ENCODE measurements at places on chromosomes 12 and 14.

GRCh38 chr12:3885277-3886094 is 12.3 kb upstream of the PARP11 start:
- DNase-seq: peak; percentile 61

DNA sequence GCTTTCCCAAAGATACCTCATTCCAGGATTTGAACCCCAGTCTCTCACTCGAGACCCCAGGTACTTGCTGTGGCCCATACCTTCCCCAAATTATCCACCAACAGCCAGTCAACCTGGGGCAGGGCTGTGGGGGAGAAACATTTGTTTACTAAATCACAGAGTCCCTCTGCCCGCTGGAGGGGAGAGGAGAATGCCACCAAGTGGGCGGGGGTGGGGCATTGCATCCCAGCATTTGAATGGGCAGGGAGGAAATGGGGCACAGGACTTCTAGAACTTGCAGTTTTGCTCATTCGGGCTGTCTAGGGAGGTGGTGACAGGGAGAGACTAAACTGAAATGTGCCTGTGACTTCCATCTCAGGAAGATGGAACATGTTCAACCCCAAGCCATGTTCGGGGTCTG is 10.9 kb upstream of the SERPINA9 start:
- no peak for DNase-seq

DNA sequence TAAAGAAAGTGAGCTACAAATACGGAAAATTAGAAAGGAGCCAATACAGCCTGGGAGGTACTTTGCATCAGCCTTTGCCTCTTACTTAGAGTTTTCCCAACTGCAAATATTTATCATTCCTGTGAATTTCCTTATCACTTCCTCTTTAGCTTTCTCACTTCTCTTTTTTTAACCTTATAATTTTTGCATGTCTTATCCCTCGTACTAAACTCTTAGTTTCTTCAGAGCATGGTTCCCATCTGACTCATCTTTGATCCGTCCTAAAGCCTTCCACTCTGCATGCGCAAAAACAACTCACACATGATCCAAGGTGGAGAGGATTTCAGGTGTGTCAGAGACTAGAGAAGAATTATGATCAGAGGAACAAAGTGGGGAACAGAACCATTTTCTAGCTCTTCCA is 9.6 kb upstream of the SNAPC1 start:
- peak; percentile 85 for DNase-seq

DNA sequence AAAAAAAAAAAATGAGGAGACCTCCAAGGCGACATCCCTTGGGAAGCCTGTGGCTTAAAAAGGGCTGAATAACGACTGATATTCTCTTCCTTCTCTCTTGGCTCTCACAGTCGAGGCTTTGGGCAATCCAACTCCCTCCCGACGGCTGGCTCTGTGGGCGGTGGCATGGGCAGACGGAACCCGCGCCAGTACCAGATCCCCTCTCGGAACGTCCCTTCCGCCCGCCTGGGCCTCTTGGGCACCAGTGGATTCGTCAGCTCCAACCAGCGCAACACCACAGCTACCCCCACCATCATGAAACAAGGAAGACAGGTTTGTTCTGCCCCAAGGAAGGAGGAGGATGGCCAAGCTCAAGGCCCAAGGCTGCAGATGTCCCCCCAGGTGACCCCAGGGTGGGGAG is 127.8 kb downstream of the GCH1 start:
- no peak for DNase-seq

DNA sequence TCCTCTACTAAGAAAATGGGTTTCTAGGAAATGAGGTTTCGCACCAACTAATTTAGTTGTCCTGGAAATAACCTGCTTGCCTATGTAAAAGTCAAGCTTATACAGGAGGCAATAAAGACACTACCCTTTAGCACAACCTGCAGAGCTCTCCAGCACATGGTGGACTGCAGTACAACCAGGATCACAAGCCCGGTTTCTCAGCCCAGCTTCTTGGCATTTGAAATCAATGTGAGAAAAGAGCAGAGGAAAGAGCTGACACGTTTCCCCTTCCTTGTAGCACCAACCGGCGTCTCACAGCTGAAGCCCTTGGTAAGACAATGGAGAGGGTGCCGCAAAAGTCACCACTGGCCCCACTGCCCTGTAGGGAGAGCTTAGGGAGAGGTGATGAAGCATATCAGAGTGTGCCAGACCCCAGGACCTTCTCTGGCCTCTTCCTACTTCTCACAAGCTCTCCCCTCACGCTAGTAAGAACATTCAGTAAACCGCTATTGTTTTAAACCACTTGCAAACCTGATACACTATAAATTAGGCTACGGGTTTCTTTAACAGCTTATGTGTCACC is 8.6 kb downstream of the SPTLC2 start:
- peak; percentile 24 for DNase-seq

- DNase-seq: no peak
Observed at GRCh38 chr14:102830474-102831045, 53.3 kb downstream of the TRAF3 start.

- no peak for DNase-seq
Observed at GRCh38 chr14:52922656-52923055, 28.2 kb downstream of the FERMT2 start.

- no peak for DNase-seq
Observed at GRCh38 chr14:104280085-104280901, 141.9 kb downstream of the KIF26A start.

- peak; percentile 80 for DNase-seq
Observed at GRCh38 chr14:92529903-92530302, 16.3 kb downstream of the RIN3 start.

DNA sequence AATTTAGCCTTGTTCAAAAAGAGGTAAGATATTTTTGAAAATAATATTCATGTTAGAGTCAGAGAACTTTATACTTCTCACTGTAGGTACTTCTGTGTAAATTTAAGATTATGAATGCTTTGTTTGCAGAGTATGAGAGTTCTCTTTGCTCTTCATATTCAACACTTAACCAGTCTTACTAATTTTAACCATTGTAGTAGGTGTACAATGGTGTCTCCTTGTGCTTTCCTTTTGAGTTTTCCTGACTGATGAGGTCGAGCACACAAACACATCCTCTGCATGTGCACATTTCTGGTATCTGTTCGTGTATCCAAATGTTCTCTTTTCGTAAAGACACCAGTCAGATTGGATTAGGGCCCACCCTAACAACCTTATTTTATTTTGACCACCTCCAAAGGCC is 45.8 kb downstream of the MIA2 start:
- DNase-seq: no peak

DNA sequence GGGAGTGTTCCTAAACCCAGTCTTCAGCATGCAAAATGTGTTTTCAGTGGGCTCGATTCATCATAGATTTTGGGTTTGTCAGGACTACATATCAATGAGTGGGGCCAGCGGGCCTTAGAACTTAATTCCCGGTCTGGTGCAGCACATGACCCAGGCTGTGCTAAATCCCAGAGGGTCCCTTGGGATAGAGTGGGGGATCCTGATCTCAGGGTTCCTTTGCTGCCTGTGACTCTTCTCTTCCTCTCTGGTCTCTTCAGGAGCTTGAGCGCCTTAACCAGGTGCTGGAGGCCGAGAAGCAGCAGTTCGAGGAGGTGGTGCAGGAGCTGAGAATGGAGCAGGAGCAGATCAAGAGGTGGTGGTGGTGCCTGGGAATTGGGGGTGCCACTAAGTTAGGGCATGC is 37.5 kb downstream of the PLEKHD1 start:
- DNase-seq: no peak

- no peak for DNase-seq
Observed at GRCh38 chr12:47017901-47018475, 61.4 kb upstream of the PCED1B start.

- DNase-seq: no peak
Observed at GRCh38 chr12:126163984-126164383, 1098.7 kb downstream of the AACS start.

DNA sequence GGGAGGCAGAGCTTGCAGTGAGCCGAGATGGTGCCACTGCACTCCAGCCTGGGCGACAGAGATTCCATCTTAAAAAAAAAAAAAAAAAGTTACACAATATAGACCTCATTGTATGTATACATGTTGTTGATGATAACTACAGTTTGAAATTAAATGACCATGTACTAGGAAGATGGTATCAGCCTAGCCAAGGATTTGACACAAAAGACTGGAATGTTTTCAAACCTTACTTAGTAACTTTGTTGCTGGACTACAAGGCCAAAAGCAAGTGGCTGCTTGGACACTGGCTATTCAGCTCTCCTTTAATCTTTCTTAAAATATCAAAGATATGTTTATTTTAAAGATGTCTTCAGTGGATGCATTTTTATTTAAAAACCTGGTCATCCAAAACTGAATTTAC is 18.9 kb upstream of the NUDT4 start:
- no peak for DNase-seq

DNA sequence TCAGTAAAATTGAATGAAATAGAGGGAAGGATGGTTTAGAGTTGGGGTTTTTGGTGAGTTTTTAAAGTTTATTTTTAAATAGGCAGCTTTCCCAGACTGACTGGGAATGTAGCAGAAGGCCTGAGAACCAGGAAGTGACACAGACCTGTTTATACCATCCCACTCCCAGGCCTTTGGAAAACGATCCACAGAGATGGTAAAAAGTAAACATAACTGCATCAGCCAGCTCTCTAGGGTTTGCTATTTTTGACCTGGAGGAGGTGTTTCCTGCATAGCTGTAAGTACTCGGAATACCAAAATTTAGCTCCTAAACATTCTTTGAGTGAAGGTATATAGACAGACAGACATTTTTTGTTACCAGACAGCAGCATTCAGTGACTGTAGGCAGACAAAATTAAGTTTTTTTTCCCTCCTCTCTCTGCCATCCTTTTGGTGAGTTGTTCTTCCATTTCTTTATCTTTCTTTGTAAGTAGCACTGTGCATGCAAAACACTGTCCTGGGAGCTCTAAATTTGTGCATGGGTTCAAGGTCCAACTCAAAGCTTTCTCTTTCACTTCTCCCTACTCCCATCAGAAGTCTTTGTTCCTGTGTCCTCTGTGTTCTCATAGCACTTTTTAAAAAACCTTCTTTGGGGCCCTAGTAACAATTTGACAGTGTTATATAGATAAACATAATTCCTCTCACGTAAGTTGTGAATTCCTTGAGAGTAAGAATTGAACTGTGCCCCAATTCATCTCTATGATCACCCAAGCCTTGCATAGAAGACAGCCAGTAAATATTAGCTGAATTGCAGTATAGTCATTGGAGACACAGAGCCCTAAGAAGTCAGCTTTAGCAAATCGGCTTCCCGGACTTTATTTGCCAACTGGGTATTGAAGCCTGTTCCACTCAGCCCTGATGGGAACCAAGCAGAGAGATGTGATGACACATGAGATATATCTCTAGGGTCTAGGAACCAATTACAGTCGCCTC is 37.4 kb downstream of the SUSD6 start:
- peak; percentile 52 for DNase-seq

GRCh38 chr12:129169928-129170327 is 316.6 kb downstream of the GLT1D1 start:
- no peak for DNase-seq

DNA sequence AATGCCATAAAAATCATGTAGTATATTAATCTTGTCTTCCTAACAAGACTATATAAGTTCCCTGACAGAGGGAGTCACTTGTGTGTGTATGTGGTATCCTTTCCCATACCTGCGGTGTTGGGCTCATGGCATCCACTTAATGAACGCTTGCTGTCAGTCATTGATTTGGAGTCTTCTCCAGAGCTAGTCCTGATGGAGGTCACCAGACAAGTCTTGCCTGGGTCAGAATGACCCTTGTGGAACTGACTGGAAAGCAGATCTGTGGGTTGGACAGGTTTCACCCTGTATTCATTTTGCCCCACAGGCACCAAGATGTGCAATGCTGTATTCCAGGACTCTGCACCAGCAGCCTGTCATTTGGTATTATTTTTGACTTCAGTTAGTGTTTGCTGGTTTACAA is 27.3 kb upstream of the WNK1 start:
- DNase-seq: no peak

DNA sequence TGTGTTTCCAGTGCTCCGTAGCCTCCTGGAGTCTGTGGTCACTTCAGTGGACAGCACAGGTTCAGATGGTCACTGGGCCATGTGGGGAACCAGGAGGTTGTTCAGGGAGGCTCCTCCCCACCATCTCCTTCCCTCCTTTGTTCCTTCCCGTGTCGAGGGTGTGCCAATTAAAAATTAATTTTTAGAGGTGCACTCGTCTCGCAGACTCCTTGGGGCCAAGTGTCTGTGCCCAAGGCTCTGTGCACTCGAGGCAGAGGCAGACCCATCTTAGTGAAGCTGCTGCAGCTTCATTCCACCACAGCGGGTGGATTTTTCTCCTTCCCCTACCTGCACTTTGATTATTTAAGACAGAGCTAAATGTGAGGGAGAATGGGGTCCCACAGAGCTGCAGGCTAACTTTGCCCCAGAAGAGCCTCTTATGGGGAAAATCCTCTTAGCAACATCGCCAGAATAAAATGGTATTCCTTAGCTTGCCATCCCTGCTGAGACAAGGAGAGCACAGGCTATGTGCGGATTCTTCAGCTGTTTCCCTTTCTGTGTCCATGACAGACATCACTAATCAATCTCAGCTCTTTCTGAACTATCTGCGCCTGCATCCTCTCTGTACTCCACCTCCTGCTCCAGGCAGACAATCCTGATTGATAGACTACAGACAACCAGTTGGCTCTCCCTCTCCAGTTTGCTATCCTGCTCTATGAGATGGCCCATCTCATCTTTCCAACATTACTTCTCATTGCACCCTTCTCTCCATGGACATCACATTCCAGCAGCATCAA is 159.5 kb downstream of the VRK1 start:
- no peak for DNase-seq

DNA sequence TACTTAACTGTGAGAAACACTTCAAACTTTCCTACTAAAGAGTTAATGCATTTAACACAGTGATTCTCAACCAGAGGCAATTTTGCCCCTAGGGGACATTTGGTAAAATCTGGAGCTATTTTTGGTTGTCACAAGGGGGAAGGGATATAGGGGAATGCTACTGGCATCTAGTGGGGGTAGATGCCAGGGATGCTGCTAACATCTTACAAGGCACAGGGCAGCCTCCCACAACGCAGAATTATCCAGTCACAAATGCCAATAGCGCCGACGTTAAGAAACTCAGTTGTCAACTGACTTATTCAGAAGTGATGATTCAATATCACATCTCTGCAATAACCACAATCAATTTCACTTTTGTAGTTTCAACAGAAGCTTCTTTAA is 2.0 kb downstream of the EEA1 start:
- peak; percentile 94 for DNase-seq

DNA sequence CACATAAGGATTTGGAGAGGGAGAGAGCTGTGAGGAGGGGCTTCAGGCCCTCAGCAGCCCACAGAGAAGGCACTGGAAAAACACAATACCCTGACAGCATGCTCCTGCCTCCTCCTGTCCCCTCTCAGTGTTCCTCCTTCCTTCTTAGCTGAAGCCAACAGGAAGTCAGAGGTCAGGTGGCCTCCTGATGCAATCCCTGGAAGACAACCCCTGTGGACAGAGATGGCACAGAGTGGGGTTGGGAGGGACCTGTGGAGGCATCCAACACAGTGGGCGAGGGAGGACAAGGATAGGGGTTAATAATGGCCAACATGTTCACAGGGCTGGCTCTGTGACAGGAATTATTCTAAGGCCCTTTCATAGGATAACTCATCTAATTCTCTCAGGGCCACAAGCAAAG is 15.4 kb upstream of the IFI27L2 start:
- DNase-seq: peak; percentile 38

GRCh38 chr14:63418020-63418419 is 99.3 kb upstream of the GPHB5 start:
- no peak for DNase-seq

Measured in inflammatory macrophage treated with lipopolysaccharide for 4 hours (primary cell).